Ascending aorta (tissue), 2 donors: ENCODE measurements at places on chromosomes 11 and 22. TPM values are rescaled to one million over a fixed set of nuclear protein-coding genes. Genes with fewer than 3 reads are reported as not detected.

- DNase-seq: no peak
- no peak overlapping the region for H3K4me3 ChIP-seq
- peaks cover 46% of the 10 kb centered on the region for H3K4me1 ChIP-seq
- no peaks in the 10 kb centered on the region for H3K27me3 ChIP-seq
- H3K27ac ChIP-seq: peak overlapping the region; percentile 99
These were observed 15.4 kb upstream of the C11orf96 start for GRCh38 chr11:43927070-43927469.

DNA sequence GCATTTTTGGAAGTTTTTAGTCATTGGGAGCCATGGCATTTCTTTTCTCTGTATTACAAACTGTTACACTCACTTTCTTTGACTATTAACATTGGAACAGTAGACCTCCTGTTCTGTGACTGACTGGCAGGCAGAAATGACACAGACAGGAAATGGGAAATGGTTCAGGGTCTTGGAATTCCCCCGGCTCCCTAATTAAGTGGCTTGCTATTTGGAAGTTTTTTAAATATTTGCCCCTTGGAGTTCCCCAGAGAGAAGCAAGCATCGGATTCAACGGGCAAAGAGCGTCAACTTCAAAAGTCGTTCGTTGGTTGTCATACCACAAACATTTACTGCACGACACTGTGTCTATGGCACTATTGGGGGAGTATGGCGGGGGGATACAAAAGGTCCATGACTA is 1.1 kb upstream of the BIRC2 start:
- H3K27me3 ChIP-seq: no peaks in the 10 kb centered on the region
- DNase-seq: no peak
- H3K4me1 ChIP-seq: peaks cover 3% of the 10 kb centered on the region
- peak overlapping the region; percentile 98 for H3K27ac ChIP-seq

Gene ADM2
- total RNA-seq: not detected

DNA sequence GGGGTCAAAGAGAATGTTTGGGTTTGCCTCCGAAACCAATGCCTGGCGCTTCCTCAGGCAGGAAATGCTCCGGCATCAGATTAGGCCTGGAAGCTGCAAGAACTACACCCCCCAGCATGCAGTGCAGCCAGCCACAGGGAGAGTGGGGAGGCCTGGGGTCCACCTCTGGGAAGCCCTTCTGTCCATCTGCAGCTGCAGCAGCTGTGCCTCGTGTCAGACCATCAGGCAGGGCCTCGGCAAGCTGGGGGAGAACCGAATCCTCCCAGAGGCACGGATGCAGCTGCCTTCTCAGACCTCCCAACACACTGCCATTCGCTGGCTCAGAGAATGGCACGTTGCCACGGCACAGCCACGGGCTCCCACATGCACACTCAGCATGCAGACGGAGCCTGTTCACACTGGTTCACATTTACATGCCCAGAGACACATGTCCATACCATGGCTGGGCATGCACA is 57.4 kb downstream of the NECTIN1 start:
- no peak for DNase-seq
- peaks cover 7% of the 10 kb centered on the region for H3K36me3 ChIP-seq
- H3K4me1 ChIP-seq: peaks cover 5% of the 10 kb centered on the region
- no peak overlapping the region for H3K27ac ChIP-seq

DNA sequence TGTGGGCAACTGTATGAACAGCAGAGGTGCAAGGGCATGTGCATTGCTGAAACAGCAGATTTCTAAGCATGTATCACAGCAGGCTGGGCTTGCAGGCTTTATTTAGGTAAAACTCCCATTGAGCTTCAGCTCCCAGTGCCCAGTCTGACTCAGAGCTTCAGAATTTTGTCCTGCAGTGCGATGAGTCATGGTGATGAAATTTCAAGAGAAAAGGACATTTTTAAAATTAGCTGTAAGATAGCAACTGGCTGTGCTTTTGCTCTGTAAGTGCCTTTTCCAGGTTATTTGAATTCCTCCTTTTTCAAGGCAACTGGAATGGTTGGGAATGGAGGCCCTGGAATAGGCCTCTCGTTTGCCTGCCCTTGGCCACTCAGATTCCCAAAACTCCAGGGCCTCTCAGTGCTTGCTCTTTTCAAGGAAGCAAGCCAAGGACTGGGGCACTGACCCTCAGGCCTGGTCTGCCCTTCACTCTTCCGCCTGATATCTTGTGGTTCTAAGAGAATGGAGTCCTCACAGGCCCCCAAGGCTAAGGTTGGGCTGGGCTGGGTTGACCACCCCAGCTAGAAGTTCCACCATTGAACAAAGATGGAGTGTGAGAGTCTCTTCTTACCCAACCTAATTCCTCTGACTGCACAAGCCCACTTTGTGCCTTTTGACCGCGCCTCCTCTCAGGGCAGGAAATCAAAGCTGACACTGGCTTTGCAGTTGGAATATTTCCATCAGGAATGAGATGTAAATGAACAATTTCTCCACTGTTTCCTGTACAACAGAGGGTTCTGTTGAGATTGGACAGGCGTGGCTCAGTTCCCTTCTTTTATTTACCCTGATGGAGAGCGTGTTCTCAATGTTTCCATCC is 59.5 kb upstream of the PRSS23 start:
- H3K36me3 ChIP-seq: no peaks in the 10 kb centered on the region
- H3K4me1 ChIP-seq: peaks cover 18% of the 10 kb centered on the region
- DNase-seq: peak; percentile 39
- H3K27me3 ChIP-seq: no peaks in the 10 kb centered on the region
- H3K4me3 ChIP-seq: no peak overlapping the region
